ENCODE measurements at places on chromosomes 16 and 17. TPM values are rescaled to one million over a fixed set of nuclear protein-coding genes. Genes with fewer than 3 reads are reported as not detected.
A peak's percentile ranks its signal among the peaks of the same experiment; 100 is the strongest.

DNA sequence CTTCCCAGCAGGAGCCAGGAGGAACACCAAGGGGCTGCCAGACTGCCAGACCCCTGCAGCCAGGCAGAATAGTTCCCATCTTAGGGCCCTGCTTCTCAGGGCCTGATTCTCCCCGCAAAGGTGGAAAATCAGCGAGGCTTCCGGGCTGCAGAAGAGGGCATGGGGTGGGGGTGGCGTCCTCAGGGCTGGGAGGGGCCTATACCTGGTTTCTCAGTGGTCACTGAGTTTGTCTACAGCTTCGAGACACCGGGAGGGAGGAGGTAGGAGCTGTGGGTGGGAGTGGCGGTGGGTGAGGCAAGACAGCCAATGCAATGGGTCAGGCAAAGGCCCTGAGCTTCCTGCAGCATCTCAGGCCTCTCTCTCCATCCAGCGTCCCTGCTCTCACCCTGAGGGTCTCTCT lies 14.3 kb downstream of the LRRC75A start:
- no peak for DNase-seq

P2RX1 gene
- not detected for total RNA-seq

GRCh38 chr17:72614871-72615626 lies 477.4 kb downstream of the SLC39A11 start:
- DNase-seq: peak; percentile 74

SYT17 gene
- total RNA-seq: not detected

All from IMR-90 (cell line).